ENCODE measurements at places on chromosomes 3 and 15.

DNA sequence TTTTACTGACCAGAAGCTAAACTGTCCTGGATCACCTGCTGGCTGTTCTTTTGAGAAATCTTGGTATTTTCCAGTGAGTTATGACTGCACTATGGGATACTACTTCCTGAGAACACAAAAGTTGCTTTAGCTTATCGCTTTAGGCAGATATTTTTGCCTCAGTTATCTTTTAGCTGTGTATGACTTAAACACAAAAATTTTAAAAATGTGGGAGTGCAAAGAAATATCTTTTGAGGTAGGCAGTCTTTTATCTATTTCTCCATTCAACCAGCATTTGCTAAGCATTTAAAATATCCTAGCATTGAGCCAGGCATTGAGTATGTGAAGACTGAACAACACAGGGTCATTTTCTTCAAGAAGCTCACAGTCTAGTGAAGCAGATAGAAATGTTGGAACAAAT is 981.9 kb downstream of the FHIT start:
- DNase-seq: no peak

GRCh38 chr3:171173736-171174135 is 147.2 kb upstream of the SLC2A2 start:
- DNase-seq: no peak

GRCh38 chr3:19543212-19543841 is 390.7 kb downstream of the EFHB start:
- no peak for DNase-seq

DNA sequence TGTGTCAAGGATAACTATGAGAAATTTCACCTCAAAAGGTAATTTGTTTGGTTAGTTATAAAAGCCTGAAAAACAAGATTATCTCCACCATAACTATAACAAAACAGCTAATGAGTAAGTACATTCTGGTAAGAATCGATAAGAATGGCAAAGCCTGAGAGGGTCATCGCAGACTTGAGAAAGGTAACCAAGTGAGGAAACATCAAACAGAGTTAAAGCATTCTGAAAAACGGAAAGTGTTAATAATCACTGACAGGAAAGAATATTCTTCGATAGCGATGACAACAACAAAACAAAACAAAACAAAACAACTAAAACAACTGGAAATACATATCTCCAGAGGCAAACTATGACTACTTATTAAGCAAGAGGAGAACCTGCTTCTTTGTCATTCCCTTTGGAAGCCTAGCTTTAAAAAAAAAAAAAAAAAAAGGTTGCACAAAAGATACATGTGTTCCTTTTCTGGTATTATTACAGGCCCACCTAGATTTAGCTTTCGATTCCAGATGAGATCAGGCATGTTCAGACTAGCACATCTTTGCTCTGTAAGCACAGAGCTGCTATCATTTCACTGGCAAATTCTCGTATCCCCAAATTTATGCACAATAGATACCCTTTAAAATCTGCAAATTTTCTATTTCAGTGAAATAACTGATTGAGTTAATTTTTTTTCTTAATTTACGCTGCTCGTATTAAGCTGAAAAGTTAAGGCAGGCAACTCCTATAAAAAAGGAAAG is 155.6 kb downstream of the TIGIT start:
- no peak for DNase-seq

- no peak for DNase-seq
Observed at GRCh38 chr3:172148241-172148640, 108.9 kb downstream of the FNDC3B start.

DNA sequence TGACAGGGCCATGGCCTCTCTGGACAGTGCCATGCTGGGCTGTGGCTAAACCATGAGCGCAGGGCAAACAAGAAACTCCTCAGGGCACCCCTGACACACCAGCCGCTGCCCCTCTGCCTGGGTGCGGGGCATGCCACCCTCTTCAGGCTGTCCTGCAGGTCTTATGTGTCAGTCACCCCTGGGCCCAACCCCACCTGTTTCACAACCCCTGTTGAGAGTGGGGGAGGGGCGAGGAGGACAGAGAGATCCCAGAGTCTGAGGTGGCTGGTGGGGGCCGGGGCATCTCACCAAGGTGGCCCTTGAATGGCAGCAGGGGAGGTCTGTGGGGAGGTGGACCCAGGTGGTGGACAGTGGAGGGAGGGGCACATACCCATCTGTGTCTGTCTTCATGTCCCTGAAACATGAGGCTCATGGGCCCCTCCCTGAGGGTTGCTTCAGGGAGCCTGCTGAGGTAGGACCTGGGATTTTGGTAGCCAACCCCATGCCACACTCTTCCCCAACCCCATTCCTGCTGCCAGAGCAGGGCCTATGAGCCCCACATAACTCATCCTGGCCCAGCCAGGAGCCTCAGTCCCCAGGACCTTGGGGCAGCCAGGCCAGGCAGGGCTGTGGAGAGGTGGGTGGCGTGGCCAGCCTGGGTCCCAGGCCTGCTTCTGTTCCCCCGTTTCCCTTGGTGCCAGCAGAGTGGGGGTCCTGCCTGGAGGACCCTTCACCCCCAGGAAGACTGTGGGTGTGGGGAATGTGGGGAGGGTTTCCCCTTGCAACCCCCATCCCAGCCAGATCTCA is 1.7 kb upstream of the STAB1 start:
- DNase-seq: no peak

- no peak for DNase-seq
Observed at GRCh38 chr3:40333416-40333815, 23.9 kb downstream of the EIF1B start.

DNA sequence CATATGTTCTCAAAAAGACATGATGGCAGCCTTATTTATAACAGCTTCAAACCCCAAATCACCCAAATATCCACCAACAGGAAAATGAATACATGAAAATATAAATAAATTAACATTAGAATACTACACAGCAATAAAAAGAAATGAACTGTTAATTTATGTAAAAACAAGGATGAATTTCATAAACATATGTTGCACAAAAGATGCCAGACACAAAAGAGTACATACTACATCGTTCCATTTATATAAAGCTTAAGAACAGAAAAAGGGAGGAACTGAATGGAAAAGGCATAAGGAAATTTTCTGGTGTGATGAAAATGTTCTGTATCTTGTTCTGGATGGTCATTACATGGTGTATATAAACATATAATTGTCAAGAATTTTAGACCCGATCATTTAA is 69.9 kb upstream of the TUSC7 start:
- no peak for DNase-seq

DNA sequence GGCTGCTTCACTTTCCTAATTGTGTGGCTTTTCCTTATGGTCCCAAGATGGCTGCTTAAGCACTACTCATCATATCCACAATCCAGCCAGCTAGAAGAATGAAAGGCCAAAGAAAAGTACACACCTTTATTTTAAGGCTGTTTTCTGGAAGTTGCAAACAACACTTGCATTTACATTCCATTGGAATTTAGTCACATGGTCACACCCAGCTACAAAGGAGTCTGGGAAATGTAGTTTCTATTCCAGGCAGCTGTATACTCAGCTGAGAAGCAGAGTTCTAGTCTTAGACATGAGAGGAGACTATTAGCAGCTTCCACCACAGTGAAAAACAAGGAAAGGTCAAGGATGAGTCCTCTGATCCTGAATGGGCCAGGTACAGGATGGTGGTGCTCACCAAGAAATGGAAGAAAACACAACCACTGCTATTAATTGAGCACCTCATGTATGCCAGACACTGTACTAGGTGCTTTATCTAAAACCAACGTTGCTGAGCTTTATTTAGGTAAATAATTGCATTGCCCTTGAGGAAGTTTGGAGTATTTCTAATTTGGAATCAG is 28.0 kb upstream of the ATG7 start:
- DNase-seq: no peak

DNA sequence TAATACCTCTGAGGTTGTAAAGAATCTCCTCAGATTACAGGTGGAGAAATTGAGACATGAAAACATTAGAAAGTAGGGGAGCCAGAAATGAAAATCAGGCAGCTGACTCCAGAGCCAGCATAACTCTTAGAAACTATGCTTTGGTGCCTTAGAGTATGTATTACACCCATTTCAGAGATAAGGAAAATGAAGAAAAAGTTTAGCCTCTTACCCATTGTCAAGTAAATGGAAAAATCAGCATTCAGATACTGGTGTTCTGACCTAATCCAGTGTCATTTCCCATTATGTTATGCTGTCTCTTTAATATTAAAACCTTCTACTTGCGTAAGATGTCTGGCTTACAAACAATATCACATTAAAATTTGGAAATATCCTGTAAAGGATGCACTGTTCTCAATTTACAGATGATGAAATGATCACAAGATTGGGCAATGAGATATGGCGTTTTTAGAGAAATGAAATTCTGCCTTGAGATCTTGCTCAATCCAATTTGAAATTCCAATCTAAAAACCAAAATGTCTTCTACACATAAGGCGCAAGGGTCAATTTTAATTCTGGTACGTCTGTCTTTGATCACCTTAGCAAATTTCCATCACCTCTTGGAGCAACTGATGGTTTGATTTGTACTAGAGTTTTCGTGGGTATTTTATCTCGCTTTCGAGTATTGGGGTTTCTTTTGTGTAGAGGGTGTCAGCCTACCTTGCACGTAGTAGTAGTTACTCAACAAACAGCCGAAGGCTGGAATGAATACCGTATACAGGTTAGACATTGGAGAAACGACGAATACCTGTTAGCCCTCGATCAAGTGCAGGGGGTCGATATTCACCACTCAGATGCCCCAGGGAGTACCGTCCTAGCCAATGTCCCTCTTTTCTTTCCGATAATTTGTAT is 902 bp upstream of the ZCWPW2 start:
- DNase-seq: peak; percentile 8

DNA sequence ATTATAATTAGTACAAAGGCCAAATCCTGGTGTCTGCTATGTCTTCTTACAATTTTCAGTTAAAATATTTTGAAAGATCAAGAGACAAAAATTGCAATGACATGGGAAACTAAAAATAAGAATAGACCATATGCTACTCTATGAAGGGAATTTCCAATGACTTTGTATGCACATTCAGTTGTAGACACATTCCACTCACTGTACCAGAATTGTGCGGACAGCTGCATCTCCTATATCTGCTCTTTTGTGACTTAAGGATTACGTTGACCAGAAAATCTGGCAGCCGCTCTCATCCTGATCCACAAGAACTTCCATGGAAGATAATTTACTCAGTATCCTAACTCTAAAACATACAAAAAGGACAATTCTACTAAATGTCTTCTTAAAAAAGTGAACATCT is 493.9 kb upstream of the KCNMB2 start:
- DNase-seq: no peak

- no peak for DNase-seq
Observed at GRCh38 chr3:174441588-174442301, 417.4 kb upstream of the NAALADL2 start.

GRCh38 chr15:58605931-58606530 is 143.5 kb downstream of the ADAM10 start:
- DNase-seq: no peak

DNA sequence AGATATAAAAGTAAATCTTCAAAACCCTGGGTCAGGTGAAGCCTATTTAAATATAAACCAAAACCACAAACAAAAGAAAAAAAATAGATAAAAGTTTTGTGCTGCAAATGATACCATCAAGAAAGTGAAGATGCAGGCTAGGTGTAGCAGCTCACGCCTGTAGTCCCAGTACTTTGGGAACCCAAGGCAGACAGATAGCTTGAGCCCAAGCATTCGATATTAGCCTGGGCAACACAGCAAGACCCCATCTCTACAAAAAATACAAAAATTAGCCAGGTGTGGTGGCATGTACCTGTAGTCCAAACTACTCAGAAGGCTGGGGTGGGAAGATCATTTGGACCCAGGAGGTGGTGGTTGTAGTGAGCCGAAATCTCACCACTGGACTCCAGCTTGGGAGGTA is 164.8 kb downstream of the MAGI1 start:
- DNase-seq: no peak

DNA sequence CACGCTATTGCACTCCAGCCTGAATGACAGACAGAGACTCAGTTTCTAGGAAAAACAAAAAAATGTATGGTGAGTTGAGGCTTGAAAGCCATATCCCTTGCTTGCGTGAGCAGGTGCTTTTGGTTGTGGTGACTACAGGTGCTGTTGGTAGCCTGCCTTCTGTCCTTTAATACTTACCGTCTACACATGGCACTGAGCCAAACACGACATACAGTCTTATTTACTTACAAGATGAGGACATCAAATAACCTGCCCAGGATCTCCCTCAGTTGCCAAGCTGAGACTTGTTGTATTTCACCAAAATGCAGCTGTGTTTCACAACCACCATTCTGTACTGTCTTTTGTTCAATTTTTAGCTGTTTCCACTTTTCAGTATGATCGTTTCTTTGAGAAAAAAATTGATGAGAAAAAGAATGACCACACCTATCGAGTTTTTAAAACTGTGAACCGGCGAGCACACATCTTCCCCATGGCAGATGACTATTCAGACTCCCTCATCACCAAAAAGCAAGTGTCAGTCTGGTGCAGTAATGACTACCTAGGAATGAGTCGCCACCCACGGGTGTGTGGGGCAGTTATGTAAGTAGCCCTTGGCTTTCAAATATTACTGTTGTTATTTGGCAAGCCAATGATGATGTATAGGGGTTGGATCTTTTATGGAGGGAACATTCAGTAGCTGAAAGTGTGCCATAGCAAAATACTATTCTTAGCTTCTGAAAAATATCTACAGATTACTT is 6.5 kb downstream of the ALAS1 start:
- peak; percentile 69 for DNase-seq

DNA sequence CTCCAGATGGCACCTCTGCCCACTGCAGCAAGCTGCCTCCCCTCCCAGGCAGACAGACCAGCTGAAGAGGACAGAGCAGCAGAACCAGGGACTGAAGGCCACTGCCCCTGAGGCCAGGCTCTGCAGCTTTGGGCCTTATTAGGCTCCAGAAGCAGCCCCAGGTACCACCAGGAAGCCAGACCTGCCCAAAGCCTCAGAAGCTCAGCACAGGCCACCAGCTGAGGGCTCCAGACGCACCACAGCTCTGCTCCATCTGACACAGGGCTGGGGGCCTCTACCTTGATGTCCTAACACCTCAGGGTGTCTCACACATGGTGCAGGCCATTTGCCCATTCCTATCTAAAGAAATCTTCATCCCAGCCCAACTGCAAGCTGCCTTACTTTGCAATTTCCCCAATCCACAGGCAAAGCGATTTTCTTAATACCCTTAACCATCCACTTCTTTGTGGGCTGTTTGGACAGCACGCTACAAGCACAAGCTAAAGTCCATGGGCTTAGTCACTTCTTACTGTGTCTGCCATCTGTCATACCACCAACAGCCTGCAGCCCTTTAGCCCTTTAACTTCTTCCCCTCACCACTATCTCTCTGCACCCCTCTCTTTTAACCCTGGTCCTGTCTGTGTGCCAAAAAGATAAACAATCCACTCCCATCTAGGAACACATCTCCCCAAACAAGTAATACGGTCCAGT is 112.1 kb downstream of the IQSEC1 start:
- no peak for DNase-seq

- DNase-seq: no peak
Observed at GRCh38 chr15:39819533-39819932, 36.9 kb upstream of the FSIP1 start.

GRCh38 chr3:196287090-196287439 is 461 bp downstream of the PCYT1A start:
- peak; percentile 55 for DNase-seq

DNA sequence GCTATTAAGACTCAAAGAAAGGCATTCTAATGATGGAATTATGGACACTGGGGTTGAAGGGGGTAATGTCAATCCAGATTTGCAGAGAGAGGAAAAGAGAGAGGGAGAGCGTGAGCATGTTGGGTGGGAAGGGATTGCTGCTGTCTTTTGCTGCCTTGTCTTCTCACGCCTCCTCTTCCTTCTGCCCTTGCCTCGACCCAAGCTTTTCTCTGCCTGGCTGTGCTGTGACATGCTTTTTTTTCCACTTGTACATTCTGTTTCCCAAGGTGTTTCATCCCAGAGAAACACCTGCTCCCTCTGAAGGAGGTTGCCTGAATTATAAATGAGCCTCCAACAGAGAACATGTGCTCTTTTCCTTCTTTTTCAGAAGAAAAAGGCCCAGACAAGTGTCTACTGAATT is 80.3 kb downstream of the BDH1 start:
- DNase-seq: no peak

All from activated CD8-positive, alpha-beta T cell treated with anti-CD3 and anti-CD28 coated beads for 36 hours (primary cell).